T-helper 9 cell (primary cell): ENCODE measurements at places on chromosomes 7 and 10.

DNA sequence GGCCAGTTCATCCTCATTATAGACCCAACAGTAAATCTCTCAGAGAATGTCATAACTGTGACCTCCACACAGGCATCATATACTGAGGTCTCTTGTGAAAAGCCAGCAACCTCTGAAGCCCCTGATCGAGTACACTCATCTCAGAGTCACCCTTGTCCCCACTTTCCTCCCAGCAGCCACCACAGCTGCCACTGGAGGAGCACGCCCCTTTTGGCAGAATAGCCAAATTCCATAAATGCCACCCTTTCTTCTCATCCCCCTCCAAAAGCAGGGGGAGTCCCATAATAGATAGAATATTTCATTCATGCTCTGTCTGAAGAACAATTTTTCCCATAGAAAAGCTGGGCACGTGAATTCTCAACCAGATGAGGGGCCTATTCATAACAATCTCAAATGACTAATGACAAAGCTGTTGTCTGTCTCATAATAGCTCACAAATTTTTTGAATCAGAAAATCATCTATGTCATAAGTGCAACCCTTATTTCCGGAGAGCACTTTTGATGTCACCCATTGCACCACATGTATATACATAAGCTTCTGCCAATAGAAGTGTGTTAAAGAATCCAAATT, 47.4 kb downstream of the SGMS1 start:
- DNase-seq = no peak

DNA sequence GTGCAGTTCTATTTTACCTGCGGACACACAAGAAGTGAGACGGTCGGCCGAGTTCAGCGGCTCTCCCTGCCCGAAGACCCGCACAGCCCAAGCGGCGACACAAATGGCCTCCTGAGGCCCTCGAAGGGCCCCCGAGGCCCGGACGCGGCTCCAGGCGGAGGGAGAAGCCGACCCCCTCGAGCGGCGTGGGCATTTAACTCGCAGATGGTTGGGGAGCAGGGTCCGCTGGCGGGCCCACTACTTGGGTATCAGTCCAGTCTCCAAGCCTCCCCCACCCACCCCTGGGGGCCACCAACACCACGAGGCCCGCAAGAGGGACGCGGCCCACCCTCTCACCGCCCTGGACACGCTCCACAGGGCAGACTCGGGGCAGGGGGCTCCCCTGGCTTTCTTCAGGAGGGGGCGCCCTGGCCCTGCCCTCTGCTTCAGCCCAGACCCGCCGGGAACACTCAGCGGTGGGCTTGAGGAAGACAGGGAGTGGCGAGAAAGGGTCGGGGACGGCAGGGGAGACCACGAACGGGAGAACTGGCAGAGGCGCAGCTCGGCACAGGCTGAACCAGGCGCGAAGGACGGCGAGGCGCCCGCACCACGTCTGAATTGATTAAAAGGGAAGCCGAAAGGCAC, 1.7 kb downstream of the IGF2BP3 start:
- DNase-seq = peak; percentile 13

- no peak for DNase-seq
These were observed 6.5 kb upstream of the RBM20 start for GRCh38 chr10:110637558-110638053.

- DNase-seq = no peak
These were observed 3.8 kb downstream of the RTKN2 start for GRCh38 chr10:62264702-62265436.

- no peak for DNase-seq
These were observed 10.9 kb downstream of the EIF4H start for GRCh38 chr7:74185016-74185415.

DNA sequence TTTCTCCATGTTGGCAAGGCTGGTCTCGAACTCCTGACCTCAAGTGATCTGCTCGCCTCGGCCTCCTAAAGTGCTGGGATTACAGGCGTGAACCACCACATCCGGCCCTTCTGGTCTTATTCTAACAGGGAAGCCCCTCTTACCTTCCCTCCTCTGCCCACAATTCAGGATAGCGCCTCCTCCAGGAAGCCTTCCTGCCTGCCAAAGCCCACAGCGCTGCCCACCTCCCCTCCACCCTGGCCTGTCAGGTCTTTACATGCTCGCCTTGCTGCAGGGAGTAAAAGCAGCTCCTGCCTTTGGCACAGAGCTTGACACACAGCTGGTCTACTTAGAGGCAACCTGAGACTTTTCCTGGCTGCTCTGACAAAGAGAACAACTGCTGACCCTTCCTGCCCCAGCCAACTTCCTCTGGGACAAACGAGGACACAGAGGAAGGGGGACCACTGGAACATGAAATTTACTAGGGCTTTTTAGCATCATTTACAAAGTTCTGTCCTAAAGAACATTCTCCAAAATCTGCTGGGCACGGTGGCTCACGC, 13.2 kb downstream of the MLXIPL start:
- no peak for DNase-seq
